ENCODE measurements at places on chromosomes 3 and 15.

DNA sequence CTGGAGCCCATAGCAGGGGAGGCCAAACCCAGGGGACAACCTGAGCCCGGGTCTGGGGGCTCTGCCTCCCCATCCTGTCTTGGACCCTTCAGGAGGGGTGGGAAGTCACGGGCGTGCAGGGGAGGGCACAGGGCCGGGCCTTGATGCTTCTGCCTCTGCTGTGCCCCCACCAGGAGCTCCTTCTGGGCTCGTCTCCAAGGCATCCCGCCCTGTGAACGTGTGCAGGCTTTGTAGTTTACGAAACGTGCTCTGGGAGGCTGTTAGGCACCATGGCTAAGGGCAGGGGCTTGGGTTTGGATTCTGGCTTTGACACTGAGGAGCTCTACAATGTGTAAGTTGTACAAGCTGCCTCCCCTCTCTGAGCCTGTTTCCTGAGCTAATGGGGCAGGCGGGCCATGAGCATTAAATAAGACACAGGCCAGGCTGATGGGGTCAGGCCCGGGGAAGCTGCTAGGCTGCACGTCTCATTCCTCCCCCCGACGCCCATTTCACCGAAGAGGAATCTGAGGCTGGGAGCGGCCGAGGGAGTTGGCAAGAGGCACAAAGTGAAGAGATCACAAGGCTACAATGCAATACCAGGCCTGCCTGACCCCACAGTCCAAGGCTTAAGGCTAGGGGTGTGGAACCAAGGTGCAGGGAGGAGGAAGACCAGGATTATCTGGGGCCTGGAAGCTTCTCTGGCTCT is 19.6 kb downstream of the PLXND1 start:
- DNase-seq = no peak

DNA sequence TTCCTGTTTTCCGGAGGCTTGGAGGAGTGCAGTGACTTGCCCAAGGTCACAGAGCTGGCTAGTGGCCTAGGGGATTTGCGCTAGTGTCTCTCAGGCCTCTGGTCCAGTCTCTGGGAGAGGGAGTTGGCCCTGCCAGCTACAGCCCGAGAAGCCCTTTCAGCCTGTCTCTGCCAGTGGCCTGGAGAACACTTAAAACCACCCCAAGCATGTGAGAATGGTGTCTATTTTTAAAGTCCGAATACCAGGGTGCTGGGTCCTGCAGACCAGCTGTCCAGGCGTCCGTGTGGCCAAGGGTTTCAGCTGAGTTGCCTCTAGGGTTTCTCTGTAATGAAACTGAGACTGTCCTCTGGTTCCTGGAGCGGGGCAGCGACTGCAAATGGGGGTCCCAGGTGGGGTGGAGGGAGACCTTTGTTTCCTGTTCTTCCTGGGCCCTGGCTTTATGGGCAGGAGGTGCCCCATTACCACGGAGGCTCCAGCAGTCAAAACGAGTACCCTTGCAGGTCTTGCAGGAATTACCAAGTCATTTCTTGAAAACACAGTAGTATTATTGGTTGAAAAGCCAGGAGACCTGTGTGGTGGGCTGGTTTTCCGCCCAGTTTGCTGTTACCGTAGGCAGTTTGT is 2.2 kb downstream of the CAND2 start:
- no peak for DNase-seq

DNA sequence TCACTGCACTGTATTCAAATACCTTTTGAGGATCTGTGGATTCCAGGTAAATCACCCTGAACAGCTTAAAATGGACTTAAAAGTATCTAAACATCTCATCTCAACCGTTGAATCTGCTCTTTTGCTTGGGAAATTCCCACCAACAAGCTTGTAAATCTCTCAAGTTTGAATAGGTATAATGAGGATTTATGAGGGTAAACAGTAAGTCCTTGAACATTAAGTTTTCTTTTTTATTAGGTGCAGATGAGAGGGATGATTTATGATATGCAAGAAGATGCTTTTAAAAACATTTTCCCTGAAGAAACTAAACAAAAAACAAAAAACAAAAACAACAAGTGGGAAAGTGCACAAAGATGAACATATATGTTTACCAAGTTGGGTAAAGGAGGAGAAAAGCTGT is 290.6 kb downstream of the ROBO1 start:
- DNase-seq = no peak

DNA sequence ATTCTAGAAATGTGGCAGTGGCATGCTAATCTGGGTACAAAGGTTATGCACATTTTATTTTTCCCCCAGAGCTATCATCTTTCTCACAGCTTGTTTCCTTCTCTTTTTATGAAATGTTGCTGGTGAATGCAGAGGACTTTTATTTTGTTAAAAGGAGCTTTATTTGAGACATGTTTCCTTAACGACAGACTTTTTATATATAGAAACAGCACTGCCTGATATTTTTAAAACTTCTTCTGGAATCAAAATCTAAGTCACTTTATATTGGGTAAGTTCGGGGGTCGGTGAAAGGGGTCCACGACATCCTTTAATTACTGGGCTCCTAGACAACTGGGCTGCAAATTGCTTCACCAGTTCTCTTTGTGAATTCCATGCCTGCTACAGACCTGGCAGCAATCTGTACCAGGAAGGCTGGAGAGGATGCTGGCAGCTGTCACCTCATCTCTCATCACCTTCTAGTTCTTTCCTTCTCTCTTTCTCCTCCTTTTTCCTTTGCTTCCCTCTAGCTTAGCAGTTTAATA is 464.7 kb downstream of the PDCD6IP start:
- DNase-seq = no peak

DNA sequence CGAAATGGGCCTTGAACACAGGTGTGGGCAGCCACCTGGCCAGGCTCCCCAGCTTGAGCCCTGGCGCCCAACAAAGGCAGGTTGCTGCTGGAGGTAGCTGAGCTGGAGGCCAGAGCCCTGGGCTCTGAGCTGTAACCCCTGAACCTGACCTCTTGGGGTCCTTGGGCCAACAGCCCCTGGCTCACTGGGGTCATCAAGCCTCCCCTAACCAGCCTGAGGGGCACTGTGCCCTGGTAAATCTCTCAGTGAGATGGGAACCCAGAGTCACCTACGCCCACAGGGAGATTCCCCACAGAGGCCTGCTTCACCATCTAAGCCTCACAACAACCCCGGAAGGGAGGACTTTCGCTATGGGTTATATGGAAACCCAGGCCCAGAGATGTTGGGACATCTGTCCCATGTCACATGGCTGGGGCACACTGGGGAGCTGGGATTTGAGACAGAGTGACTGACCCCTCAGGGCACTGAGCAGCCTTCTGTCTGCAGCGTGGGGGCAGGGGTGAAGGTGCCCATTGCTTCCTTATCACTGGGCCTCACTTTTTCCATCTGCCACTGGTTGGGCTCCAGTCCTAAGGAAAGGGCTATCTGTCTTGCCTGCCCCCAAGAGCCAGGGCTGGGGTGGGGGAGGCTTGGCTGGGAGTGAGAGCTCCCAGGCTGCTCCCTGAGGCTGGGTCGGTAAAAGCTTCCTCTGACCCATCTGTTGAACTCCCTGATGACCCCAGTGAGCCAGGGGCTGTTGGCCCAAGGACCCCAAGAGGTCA is 59.1 kb downstream of the IQSEC1 start:
- no peak for DNase-seq

DNA sequence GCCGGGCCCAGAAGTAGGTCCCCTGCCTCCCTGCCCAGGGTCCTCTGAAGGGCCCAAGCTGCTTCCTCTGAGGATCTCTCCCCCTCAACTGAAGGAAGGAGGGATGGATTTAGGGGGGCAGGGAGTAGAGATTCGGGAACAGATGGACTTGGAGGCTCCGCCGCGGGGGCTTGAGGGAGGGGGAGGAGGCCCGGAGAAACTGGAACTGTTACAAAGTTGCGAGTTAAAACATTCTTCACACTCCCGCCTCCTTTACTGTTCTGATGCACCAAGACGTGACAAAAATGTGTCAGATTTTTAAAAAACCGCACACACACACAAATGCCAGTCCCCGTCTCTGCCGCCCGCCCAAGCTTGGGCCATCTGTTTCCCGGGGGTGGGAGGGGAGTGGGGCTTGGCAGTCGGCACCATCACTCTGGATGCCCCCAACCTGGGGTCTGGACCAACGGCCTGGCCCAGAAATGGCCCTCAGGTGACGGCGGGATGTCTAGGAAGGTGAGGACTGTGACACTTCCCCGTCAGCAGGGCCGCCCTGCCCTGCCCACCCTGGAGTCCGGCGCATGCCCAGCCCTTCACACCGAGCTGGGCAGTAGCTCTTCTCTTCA is 25.0 kb upstream of the LINGO1 start:
- no peak for DNase-seq

DNA sequence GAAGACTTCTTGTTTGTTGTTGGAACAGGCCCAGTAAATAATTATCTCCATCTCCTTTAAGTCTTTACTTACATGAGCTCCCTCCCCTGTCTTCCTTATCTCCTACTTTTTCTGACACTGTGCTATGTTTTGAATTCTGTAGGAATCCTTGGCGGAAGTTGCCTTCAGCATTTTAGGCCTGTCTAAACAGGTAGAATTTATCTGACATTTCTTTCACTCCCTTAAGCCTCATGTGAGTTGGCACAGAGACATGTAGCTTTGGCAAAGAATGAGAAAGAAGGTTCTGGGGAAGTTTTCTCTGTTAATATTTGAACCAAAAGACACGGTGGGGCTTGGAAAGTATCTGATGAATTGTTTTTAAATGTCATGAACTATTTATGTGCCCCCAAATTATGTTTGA is 8.1 kb downstream of the MCTP2 start:
- no peak for DNase-seq

- no peak for DNase-seq
Observed at GRCh38 chr3:72003936-72004335, 219.0 kb upstream of the PROK2 start.

- peak; percentile 37 for DNase-seq
Observed at GRCh38 chr15:82943176-82943575, 9.3 kb downstream of the HOMER2 start.

Data from M059J (cell line).